ENCODE measurements at places on chromosomes 2 and 18. TPM values are rescaled to one million over a fixed set of nuclear protein-coding genes. Genes with fewer than 3 reads are reported as not detected.

- DNase-seq: no peak
Observed at GRCh38 chr2:12493031-12493513, 223.7 kb upstream of the TRIB2 start.

GRCh38 chr2:3288470-3289170 is 89.0 kb downstream of the EIPR1 start:
- DNase-seq: no peak

DNA sequence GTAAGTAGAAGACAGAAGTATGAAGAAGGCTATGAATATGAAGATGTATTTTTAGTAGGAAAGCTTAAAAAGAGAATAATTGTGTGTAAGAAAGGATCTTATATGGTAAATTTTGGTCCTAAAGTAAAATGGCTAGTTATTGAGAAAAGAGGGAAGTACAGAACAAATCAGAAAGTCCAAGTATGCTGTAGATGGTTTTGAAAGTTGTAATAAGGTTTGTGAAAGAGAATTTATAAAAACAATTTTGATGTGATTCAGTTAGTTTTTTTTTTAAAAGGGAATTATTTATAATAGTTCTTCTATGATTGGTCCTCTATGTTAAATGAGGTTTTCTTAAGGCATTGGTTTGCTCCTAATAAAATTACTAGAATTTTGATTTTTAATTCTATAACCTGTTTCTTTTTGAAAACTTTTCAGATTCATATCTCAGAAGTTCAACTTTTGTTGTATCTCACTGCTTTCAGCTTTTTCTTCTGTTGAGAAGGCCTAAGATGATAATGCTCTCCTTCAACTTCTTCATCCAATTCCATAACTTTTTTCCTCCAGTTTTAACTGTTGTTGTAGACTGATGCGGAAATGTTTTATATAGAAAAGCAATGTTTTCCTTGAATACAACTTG is 322.7 kb downstream of the NOL4 start:
- no peak for DNase-seq

GRCh38 chr2:187523325-187523724 is 30.9 kb downstream of the TFPI start:
- no peak for DNase-seq

- DNase-seq: no peak
Observed at GRCh38 chr2:119489232-119489952, 34.9 kb downstream of the SCTR start.

- no peak for DNase-seq
Observed at GRCh38 chr2:19893520-19894133, 8.2 kb downstream of the TTC32 start.

GRCh38 chr2:234204480-234204879 is 154.0 kb downstream of the SPP2 start:
- no peak for DNase-seq

- DNase-seq: no peak
Observed at GRCh38 chr2:192286093-192286701, 91.5 kb upstream of the TMEFF2 start.

DNA sequence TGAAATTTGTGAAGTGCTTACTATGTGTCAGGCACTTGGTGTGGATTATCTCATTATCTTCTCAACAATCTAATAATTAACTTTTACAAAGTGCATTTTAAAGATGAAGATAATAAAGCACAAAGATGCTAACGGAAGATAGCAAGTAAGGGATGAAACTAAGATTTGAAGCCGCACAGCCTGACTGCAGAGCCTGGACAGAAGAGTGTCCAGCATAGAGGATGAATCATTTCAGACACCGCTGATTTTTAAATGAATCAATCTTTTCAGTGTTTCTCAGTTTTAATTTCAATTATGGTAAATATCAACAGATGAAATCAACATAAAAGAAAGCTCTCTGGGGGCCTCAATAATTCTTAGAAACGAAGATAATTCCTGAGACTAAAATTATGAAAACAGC is 24.5 kb upstream of the STAM2 start:
- no peak for DNase-seq

- DNase-seq: no peak
Observed at GRCh38 chr2:186925514-186925913, 76.5 kb upstream of the ZSWIM2 start.

- no peak for DNase-seq
Observed at GRCh38 chr2:9166579-9167377, 39.8 kb upstream of the ASAP2 start.

DNA sequence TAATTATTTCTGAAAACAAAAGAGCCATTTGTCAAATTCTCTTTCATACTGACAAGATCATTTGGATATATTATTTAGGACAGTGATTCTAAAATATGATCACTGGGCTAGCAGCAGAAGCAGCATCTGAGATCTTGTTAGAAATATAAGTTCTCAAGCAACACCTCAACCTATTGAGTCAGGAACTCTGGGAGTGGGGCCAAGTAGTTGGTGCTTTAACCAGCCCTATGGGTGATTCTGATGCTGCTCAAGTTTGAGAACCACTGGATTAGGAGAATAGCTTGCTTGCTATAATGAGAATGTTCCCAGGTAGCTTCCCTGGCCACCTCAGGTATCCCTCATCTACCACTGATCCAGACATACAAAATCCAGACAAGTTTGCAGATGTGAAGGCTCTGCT is 466.9 kb upstream of the CELF4 start:
- no peak for DNase-seq

GRCh38 chr18:79883461-79884293 is 67.8 kb downstream of the SLC66A2 start:
- DNase-seq: no peak

DNA sequence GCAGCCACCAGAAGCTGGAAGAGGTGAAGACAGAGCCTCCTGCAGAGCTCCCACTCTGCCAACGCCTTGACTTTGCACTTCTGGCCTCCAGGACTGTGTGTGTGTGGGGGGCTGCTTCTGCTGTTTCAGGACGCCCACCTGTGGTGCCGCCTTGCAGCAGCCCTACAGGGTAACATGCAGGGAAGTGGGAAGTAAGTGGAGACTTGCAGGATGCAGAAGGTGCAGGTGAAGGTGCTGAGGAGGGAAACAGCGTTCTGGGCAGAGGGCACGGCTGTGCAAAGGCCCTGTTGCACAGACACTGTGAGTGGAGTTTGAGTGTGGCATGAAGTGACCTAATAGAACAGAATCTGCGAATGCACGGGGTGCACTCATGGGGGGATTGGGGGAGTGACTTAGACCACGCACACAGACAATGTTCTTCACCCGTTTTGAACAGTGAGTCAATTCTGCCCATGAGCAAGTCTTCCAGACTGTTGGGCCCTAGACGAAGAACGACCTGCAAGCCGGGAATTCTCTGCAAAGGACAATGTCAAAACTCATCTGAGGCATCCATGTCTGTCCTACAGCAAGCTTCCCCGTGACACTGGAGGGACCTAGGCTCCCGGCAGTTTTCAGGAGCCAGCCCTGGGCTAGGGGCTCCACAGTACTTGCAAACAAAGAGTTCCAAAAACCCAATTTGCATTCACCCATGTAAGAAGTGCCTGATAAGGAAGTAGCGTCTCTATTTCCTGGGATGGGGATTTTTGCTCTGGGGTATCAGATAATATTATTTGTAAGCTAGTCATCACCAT is 19.0 kb downstream of the MBP start:
- no peak for DNase-seq

- no peak for DNase-seq
Observed at GRCh38 chr2:126686841-126687485, 31.0 kb downstream of the GYPC start.

- DNase-seq: no peak
Observed at GRCh38 chr2:37471994-37472393, 127.6 kb downstream of the QPCT start.

- DNase-seq: no peak
Observed at GRCh38 chr2:105166688-105167087, 74.9 kb upstream of the GPR45 start.

- no peak for DNase-seq
Observed at GRCh38 chr2:42127425-42128424, 41.4 kb upstream of the EML4 start.

DNA sequence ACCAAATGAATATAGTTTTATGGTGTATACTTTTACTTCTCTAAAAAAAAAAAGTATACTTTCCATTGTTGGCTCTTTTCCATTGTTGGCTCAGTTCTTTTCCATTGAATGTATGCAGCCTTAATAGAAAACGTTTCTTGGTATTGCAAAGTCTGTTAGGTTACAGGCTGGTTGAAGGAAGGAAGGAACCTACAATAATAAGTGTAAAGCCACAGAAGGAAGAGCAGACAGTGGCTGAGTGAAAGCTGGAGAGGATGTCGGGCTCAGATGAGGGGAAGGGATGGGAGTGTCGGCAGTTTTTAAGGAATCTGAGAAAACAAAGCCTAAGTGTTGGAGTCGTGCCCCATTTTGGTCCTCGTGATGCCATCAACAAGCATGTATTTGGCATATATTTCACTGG is 6.8 kb downstream of the COPS8 start:
- DNase-seq: no peak

DNA sequence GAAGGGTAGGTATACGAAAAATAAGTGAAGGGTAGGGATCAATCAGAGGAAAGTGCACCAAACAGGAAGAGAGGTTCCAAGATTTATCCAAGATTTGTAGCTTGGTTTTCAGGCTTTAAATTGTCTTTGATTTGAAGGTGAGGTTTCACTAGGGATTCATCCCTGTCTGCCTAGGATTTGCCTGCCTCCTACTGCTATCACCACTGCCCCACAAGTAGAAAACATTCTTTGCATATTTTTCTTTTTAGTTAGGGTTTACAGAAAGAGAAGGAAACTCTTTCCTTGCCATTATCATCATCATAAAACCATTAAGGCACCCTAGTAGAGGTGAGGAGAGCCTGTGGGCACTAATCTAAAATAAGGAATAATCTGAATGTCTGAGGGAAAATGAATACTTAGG is 45.8 kb upstream of the TANC1 start:
- no peak for DNase-seq

- no peak for DNase-seq
Observed at GRCh38 chr2:100730290-100730868, 89.6 kb upstream of the NPAS2 start.

- no peak for DNase-seq
Observed at GRCh38 chr2:222711315-222711940, 40.0 kb downstream of the MOGAT1 start.

EML6 gene
- 10.7 TPM for polyA plus RNA-seq

LIMS3 gene
- polyA plus RNA-seq: 3.2 TPM

TGFA gene
- 18.9 TPM for polyA plus RNA-seq

RBM43 gene
- polyA plus RNA-seq: 16.3 TPM

GALNT13 gene
- polyA plus RNA-seq: 1.9 TPM

CDH7 gene
- 20.2 TPM for polyA plus RNA-seq

CREG2 gene
- 0.43 TPM for polyA plus RNA-seq

SERPINB3 gene
- 0.09 TPM for polyA plus RNA-seq

DPP10 gene
- 13.4 TPM for polyA plus RNA-seq

AMER3 gene
- polyA plus RNA-seq: 0.03 TPM

Data from right renal pelvis (tissue), 4 donors.